Peyer's patch (tissue), 4 donors: ENCODE measurements at places on chromosomes 3 and 15. TPM values are rescaled to one million over a fixed set of nuclear protein-coding genes. Genes with fewer than 3 reads are reported as not detected.
A peak's percentile ranks its signal among the peaks of the same experiment; 100 is the strongest.

Gene RARRES1
- total RNA-seq = 11.6 TPM

Gene FBXL22
- not detected for total RNA-seq

Gene EEF1AKMT4
- total RNA-seq = 7.1 TPM

Gene WWTR1
- 21.4 TPM for total RNA-seq

Gene FRMD5
- total RNA-seq = not detected

Gene HCN4
- not detected for total RNA-seq

GRCh38 chr3:42159706-42160472 is 68.7 kb downstream of the TRAK1 start:
- H3K4me3 ChIP-seq = peak overlapping the region; percentile 47
- peak; percentile 94 for DNase-seq
- H3K27ac ChIP-seq = peak overlapping the region; percentile 65

GRCh38 chr3:101224739-101225138 is 95.6 kb downstream of the IMPG2 start:
- no peaks in the 10 kb centered on the region for H3K27me3 ChIP-seq
- no peak overlapping the region for H3K4me3 ChIP-seq
- no peaks in the 10 kb centered on the region for H3K4me1 ChIP-seq

DNA sequence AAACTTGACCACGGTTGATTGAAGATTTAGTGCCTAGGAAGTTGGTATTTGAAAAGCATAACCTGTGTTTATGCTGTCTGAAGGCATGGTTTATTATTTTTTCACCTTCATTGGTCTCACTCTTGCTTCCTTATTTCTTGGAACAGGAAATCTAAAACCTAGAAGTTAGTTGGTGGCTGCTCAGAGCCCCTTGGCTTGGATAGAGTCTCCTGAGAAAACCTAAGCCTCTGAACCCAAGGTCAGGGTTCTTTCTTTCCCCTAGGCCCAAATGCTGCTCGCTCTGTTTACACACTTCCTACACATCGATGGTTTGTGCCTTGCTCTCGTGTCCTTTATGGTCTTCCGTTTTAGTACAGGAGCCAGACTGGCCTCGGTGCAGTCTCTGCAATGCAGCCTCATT is 82.2 kb downstream of the TRAK1 start:
- DNase-seq = no peak
- no peaks in the 10 kb centered on the region for H3K36me3 ChIP-seq
- no peak overlapping the region for H3K4me3 ChIP-seq
- no peak overlapping the region for H3K27ac ChIP-seq
- H3K4me1 ChIP-seq = peaks cover 15% of the 10 kb centered on the region

GRCh38 chr15:90190606-90191343 is 10.4 kb upstream of the SEMA4B start:
- peaks cover 48% of the 10 kb centered on the region for H3K4me1 ChIP-seq
- H3K27me3 ChIP-seq = no peaks in the 10 kb centered on the region

GRCh38 chr15:95400428-95400827 is 930.1 kb upstream of the NR2F2 start:
- no peaks in the 10 kb centered on the region for H3K36me3 ChIP-seq
- H3K27me3 ChIP-seq = no peaks in the 10 kb centered on the region

DNA sequence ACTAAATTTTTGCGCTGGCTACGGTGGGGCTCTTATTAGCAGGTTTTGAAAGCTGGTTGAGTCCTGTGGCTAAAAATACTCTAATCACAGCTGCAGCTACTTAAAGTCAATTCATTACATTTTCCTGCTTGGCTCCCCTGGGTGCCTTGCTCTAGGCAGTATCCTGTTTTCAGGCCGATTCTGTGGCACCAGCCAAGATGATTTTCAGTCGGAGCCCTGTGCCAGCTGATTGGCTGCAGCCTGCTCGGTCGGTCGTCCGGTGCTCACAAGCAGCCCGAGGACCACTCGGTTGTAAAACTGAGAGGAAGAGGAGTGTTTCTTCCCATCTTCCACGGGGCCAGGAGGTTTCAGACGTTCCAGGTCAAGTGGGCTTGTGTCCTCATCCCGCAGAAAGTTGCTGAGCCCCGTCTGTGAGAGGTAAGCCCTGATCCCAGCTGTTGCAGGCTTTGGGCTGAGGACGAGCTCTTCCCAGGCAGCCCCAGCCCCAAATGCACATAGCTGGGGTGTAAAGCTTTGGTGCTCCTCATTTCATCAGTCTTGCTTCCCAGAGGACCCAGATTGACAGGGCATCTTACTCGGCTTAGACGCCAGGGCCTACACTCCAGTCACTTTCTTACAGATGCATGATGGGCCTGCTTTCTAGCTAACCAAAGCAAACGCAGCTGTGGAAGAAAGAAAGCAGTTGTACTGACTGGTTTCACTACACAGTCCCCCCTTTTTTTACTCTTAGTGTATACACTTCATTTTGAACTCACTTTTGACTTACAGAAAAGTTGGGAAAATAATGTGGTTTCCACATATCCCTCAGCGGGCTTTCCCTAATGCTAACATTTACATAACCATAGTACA is 15.9 kb downstream of the LYSMD4 start:
- no peak for DNase-seq
- no peaks in the 10 kb centered on the region for H3K27me3 ChIP-seq
- H3K4me3 ChIP-seq = no peak overlapping the region

DNA sequence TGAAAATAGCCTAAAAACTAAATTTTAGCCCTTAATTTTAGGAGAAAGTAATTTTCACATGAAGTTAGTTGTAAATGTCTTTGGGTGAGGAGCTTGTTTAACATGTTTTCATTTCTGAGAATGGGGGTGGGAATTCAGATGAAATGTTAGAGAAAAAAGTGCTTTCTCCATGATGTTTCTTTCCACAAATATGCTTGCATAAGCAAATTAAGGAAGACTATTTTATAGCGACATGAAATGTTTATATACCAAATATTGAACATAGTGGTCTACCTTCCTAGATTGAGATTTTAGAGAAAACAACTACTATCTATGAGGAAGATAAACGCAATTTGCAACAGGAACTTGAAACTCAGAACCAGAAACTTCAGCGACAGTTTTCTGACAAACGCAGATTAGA is 13.0 kb upstream of the RPLP1 start:
- no peak overlapping the region for H3K4me3 ChIP-seq
- H3K4me1 ChIP-seq = no peaks in the 10 kb centered on the region
- no peak overlapping the region for H3K27ac ChIP-seq
- DNase-seq = no peak
- no peaks in the 10 kb centered on the region for H3K36me3 ChIP-seq
- no peaks in the 10 kb centered on the region for H3K27me3 ChIP-seq

DNA sequence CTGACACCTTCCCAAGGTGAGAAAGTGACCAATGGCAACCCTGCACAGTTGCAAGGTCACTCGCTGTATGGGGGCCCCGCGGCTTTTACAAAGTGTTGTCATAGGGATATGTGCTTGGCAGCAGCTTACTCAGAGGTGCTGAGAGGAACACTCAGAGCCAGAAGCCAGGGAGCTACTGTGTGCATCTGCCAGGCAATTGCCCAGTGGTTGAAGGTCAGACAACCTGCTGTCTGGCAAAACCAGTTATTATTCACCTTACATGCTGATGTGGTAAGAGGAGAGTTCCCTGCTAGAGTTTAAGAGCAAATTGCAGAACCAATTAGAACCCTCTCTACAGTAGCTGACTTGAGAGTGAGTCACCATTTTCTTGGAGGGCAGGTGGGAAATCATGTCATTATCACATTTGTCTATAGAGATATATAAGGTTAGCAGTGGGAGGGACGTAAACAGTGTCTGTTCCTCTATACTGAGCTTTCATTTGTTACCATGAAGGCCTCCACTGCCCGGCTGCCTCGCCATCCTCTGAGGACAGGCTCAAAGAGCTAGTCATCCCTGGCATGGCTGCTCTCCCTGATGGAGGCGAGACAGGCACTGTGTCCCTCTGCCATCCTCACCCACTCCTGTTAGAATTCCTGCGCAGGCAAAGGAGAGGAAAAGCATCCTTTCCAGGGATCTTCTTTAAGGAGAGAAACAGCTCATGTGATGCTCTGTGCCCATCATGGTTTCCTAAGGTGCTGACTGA is 274.4 kb downstream of the PLCL2 start:
- H3K4me3 ChIP-seq = no peak overlapping the region
- H3K36me3 ChIP-seq = peaks cover 53% of the 10 kb centered on the region
- no peaks in the 10 kb centered on the region for H3K4me1 ChIP-seq
- H3K27ac ChIP-seq = no peak overlapping the region

DNA sequence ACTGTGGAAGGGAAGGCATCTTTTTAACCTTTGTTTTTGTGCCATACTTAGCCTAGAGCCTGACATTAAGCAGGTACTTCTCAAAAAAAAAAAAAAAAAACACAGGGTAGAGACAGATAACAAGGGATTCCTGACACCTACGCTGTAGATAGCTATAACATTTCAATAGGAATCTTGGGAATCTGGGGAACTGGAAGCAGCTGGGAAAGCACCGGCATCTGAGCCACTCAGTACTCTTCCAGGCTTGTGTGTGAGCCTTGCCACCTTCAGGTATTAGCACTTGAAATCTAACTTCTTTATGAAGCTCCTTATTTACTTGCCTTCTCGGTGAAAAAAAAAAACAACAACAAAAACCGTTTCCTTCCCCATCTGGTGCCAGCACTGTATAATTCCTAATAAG is 46.8 kb downstream of the PIK3CA start:
- H3K4me1 ChIP-seq = no peaks in the 10 kb centered on the region
- no peak overlapping the region for H3K4me3 ChIP-seq
- DNase-seq = no peak
- no peaks in the 10 kb centered on the region for H3K27me3 ChIP-seq
- H3K36me3 ChIP-seq = no peaks in the 10 kb centered on the region

- H3K27me3 ChIP-seq = no peaks in the 10 kb centered on the region
- peak; percentile 75 for DNase-seq
- H3K4me1 ChIP-seq = peaks cover 15% of the 10 kb centered on the region
- H3K36me3 ChIP-seq = no peaks in the 10 kb centered on the region
- peak within 1 kb of the TSS; percentile 25 for H3K27ac ChIP-seq
These were observed at the start of gene FAM81A for GRCh38 chr15:59437817-59438624. Gene FAM81A, plus strand, starts transcription at chr15:59438186. Its CDS starts 20,441 bp downstream, at chr15:59458627.

DNA sequence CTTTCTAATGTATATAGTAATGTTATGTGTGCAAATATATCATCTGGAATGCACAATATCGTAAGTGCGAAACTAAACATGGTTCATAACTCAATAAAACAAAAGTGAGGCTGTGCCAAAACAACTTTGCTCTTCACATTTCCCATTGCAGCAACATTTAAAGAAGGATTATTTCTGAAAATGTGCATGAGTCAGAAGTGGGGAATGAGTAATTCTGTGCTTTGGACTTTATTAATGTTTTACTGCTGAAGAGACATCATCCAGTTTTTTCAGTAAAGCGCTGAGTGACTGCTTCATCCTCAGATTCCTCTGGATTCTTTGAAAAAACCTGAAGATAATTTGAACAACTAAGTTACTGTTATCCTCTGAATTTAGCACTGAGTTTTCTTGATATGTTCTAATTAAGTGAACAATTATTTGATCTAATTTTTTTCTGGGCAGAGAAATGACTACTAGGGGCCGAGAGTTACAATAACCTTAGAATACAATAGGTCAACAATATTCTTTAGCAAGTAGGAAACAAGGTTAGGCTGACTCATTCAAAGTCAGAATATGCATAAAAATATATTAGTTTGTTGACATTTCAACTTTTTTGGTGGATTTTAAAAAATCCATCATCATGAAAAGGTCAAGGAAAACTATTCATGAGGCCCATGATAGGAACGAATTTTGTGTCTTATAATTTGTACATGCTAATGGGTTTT is 20.0 kb upstream of the PLCL2 start:
- no peaks in the 10 kb centered on the region for H3K36me3 ChIP-seq
- H3K4me3 ChIP-seq = no peak overlapping the region
- H3K27me3 ChIP-seq = no peaks in the 10 kb centered on the region
- no peaks in the 10 kb centered on the region for H3K4me1 ChIP-seq
- DNase-seq = no peak
- no peak overlapping the region for H3K27ac ChIP-seq

DNA sequence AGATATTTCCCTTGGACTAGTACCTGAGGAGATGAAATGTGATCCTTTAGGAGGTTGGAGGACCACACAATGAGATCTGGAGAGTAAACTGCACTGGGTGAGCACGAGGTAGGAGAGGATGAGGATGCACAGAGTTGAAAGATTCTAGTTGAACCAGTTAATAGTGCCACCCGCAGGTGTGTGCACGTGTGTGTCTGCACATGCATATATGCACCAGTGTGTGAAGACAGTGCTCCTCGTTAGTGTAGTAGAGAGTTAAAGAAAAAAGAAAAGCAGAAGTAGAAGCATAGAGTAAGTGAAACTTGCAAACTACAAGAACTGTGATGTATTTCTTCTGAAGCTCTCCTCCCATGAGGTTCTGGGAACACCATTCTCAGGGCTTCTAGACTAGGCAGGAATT is 8.4 kb downstream of the MED12L start:
- H3K27me3 ChIP-seq = no peaks in the 10 kb centered on the region
- H3K4me3 ChIP-seq = no peak overlapping the region
- DNase-seq = no peak
- no peaks in the 10 kb centered on the region for H3K36me3 ChIP-seq

GRCh38 chr3:36476286-36476942 is 96.1 kb downstream of the STAC start:
- DNase-seq = no peak
- H3K27me3 ChIP-seq = no peaks in the 10 kb centered on the region
- no peak overlapping the region for H3K4me3 ChIP-seq
- no peak overlapping the region for H3K27ac ChIP-seq
- no peaks in the 10 kb centered on the region for H3K4me1 ChIP-seq

- H3K4me1 ChIP-seq = no peaks in the 10 kb centered on the region
- peak overlapping the region; percentile 41 for H3K4me3 ChIP-seq
- H3K27me3 ChIP-seq = no peaks in the 10 kb centered on the region
- H3K36me3 ChIP-seq = no peaks in the 10 kb centered on the region
- DNase-seq = peak; percentile 41
- H3K27ac ChIP-seq = peak overlapping the region; percentile 58
These were observed 23.3 kb upstream of the C15orf39 start for GRCh38 chr15:75178171-75178937.

- H3K36me3 ChIP-seq = no peaks in the 10 kb centered on the region
- H3K27me3 ChIP-seq = no peaks in the 10 kb centered on the region
- no peak overlapping the region for H3K4me3 ChIP-seq
- H3K4me1 ChIP-seq = no peaks in the 10 kb centered on the region
- no peak for DNase-seq
- no peak overlapping the region for H3K27ac ChIP-seq
These were observed 48.1 kb upstream of the GK5 start for GRCh38 chr3:142273501-142273900.

GRCh38 chr3:136920904-136921611 is 36.7 kb upstream of the IL20RB start:
- H3K4me3 ChIP-seq = no peak overlapping the region
- peak overlapping the region; percentile 15 for H3K27ac ChIP-seq
- DNase-seq = no peak
- peaks cover 7% of the 10 kb centered on the region for H3K4me1 ChIP-seq
- H3K27me3 ChIP-seq = no peaks in the 10 kb centered on the region

DNA sequence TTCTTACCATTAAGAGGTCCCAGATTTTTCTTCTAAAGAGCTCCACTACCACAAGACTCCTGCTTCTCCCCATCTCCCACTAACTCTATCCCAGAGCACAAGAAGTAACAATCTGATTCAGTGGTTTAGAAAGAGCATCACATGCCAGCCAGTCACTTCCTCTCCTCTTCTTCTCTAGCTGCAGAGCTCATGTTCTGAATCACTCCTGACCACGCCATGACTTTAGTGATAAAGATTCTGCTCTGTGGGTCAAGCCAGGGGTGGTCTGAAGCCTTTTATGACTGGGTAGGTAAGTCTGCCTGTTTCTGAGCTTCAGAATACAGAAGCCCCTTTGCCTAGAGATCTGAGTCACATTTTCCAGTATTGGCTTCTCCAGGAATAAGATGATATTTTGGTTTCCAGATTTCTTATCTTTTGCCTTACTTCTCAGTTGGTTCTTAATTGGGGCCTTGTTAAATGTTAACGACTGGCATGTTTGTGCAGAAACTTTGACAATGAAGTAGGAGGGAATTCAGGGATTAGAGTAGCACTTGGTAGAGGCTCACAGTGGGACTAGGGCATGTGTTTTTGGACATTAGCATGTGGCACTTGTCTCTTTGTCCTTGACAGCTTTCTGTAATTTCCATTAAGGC is 27.6 kb upstream of the ADAMTSL3 start:
- H3K4me1 ChIP-seq = no peaks in the 10 kb centered on the region
- no peak overlapping the region for H3K4me3 ChIP-seq
- no peaks in the 10 kb centered on the region for H3K27me3 ChIP-seq
- no peak overlapping the region for H3K27ac ChIP-seq
- DNase-seq = no peak
